ENCODE measurements at places on chromosomes 16 and 17. TPM values are rescaled to one million over a fixed set of nuclear protein-coding genes. Genes with fewer than 3 reads are reported as not detected.

The ABCA6 gene
- not detected for total RNA-seq

The C1QTNF8 gene
- total RNA-seq, result not detected

The CCL16 gene
- total RNA-seq, result not detected

The AOC2 gene
- total RNA-seq, result 4.0 TPM

The OR2C1 gene
- not detected for total RNA-seq

The IGF2BP1 gene
- total RNA-seq, result not detected

The PRM3 gene
- total RNA-seq, result not detected

DNA sequence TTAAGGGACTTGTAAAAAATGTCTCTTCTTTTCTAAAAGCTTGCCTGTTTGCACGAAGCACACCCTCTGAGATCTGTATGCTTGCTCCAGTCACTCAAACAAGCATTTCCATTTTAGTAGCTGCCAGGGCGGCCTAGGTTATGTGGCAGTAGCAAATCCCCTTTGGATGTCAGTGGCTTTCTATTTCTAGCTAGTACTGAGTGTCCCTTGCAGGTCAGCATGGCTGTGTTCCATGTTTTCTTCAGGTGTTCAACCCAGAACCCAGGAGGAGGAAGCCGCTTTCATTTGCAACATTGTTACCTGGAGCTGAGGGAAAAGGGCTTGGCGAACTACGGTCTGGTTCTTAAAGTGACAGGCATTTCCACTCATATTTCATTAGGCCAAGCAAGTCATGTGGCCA is 36.4 kb downstream of the FOXL1 start:
- no peak for DNase-seq
- no peak overlapping the region for H3K27ac ChIP-seq
- H3K27me3 ChIP-seq, result peaks cover 9% of the 10 kb centered on the region

GRCh38 chr17:45248132-45248957 is 13.5 kb downstream of the SPATA32 start:
- peaks cover 38% of the 10 kb centered on the region for H3K36me3 ChIP-seq
- H3K27me3 ChIP-seq, result no peaks in the 10 kb centered on the region
- H3K4me1 ChIP-seq, result peaks cover 54% of the 10 kb centered on the region
- DNase-seq, result peak; percentile 75
- H3K4me3 ChIP-seq, result peak overlapping the region; percentile 88

GRCh38 chr17:44111777-44112176 is 11.7 kb downstream of the HDAC5 start:
- peaks cover 3% of the 10 kb centered on the region for H3K27me3 ChIP-seq
- peaks cover 5% of the 10 kb centered on the region for H3K4me1 ChIP-seq
- no peak overlapping the region for H3K27ac ChIP-seq
- H3K36me3 ChIP-seq, result no peaks in the 10 kb centered on the region
- no peak overlapping the region for H3K4me3 ChIP-seq

DNA sequence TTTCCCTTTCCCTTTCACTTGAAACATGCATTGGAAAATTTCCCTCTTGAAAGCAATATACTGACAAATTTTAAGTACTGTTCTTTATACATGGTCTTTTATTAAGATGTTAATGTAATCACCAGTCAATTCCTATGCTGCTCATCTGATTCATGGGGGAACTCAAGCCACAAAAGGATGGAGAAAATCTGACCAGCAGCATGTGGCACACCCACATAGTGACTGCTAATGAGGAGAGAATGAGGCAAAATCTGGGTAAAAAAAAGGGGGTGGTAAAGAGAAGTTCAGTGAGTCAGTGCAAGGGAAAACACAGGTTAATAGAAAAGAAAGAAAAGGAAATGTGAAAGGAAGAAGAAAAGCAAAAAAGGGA is 11.3 kb downstream of the RFFL start:
- no peak for DNase-seq
- H3K27me3 ChIP-seq, result no peaks in the 10 kb centered on the region
- peak overlapping the region; percentile 93 for H3K27ac ChIP-seq
- H3K4me3 ChIP-seq, result peak overlapping the region; percentile 74
- H3K4me1 ChIP-seq, result peaks cover 64% of the 10 kb centered on the region
- peaks cover 26% of the 10 kb centered on the region for H3K36me3 ChIP-seq

DNA sequence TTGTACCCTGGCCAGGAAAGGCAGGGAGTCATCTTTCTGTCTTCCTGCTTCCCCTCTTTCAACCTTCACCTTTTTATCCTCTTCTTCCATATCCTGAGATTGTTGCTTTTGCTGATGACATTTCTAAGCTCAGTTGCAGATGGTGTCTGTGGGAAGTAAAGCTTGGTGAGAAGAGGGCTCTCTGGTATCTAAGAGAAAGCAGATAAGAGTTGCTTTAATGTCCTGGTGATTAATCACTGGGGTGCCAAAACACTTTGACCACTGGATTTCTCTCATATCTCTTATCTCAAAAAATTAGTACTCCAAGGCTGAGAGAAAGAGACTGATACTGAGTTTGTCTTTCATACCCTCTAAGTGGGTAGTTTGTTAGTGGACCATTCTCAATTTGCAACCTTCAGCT is 71.3 kb downstream of the NEUROD2 start:
- H3K27ac ChIP-seq, result no peak overlapping the region
- peaks cover 14% of the 10 kb centered on the region for H3K36me3 ChIP-seq
- peaks cover 21% of the 10 kb centered on the region for H3K4me1 ChIP-seq
- H3K27me3 ChIP-seq, result peaks cover 2% of the 10 kb centered on the region

- peaks cover 13% of the 10 kb centered on the region for H3K36me3 ChIP-seq
- H3K4me1 ChIP-seq, result no peaks in the 10 kb centered on the region
- no peak overlapping the region for H3K4me3 ChIP-seq
- no peak for DNase-seq
These were observed 43.0 kb downstream of the SNX11 start for GRCh38 chr17:48150597-48151001.

GRCh38 chr17:32523017-32523680 is 36.4 kb downstream of the CDK5R1 start:
- H3K36me3 ChIP-seq, result no peaks in the 10 kb centered on the region
- H3K4me3 ChIP-seq, result peak overlapping the region; percentile 64
- H3K4me1 ChIP-seq, result peaks cover 77% of the 10 kb centered on the region
- DNase-seq, result peak; percentile 50

DNA sequence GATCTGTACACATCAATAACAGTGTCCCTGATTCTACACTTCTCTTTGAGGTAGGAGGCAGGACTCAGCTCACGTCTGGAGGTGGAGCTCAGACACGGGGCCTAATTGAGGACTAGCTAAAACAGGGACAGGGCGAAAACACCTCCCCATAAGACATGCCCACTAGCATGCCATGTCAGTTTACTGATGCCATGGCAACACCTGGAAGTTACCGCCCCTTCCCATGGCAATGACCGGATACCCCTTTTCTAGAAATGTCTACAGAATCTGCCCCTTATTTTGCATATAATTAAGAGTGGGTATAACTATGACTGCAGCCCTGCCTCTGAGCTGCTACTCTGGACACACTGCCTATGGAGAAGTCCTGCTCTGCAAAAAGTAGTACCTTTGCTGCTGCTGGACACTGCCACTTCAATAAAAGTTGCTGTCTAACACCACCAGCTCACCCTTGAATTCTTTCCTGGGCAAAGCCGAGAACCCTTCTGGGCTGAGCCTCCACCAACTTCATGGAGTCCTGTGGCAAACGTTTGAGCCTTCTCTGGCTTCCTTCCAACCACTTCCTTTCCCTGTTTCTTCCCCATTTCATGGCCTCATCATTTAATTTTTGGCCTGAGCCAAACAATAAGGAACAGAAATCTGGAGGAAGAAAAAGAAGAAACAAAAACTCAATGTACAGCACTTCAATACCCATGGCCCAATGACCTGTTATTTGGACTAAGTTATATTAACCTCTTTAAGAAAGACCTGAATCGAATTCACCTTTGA is 21.0 kb downstream of the PHB1 start:
- DNase-seq, result no peak
- H3K36me3 ChIP-seq, result no peaks in the 10 kb centered on the region
- no peak overlapping the region for H3K4me3 ChIP-seq
- no peak overlapping the region for H3K27ac ChIP-seq
- peaks cover 43% of the 10 kb centered on the region for H3K4me1 ChIP-seq
- peaks cover 10% of the 10 kb centered on the region for H3K27me3 ChIP-seq

DNA sequence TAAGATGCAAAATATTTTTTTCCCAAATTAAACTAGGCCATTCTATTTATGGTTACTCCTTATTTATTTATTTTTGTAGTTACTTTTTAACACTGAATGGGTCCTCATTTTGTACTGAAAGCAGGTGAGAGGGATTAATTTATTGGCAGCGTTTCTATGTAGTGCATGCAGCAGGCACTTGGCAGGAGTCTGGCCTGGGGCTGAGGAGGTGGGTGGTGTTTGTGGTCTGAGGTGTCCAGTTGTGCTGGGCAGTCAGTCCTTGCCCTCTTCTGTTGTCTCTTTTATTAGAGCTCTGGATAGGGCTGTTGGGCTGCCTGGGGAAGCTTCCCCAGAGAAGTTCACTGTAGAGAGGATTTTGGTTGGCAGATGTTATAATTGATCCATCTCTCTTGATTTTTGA is 12.7 kb downstream of the SEC14L1 start:
- DNase-seq, result no peak
- no peak overlapping the region for H3K4me3 ChIP-seq
- peaks cover 58% of the 10 kb centered on the region for H3K4me1 ChIP-seq

DNA sequence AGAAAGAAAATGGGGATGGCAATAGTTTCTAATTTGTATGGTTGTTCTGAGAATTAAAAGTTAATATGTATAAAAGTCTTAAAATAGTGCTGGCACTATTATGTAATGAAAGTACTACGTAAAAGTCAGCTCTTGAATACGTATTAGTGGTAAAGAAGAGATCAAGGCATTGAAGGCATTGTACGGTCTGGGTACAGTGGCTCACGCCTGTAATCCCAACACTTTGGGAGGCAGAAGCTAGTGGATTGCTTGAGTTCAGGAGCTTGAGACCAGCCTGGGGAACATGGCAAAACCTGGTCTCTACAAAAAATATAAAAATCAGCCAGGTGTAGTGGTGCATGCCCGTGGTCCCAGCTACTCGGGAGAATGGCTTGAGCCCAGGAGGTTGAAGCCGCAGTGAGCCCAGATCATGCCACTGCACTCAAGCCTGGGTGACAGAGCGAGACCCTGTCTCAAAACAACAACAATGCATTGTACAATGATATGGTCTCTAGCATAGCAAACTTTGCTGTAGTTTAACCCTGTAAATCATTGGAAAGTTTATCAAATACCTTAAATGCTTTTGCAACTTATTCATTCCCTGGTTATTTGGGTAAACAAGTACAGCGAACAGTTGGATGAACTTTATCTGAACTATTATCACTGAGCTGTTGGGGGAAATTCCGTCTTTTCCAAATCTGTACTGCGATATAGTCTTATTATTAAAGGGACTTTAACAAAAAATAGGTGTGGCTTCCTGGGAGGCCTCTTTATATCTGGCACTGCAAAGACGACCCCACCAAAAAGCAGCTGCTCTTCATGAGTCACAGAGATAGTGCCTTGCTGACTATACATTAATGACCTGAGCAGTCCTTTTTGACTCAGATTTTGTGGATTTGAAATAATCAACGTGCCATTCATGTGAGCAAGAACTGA is 73.6 kb downstream of the GPRC5B start:
- H3K27me3 ChIP-seq, result peaks cover 3% of the 10 kb centered on the region
- H3K4me3 ChIP-seq, result no peak overlapping the region
- DNase-seq, result no peak
- H3K36me3 ChIP-seq, result no peaks in the 10 kb centered on the region
- no peak overlapping the region for H3K27ac ChIP-seq

DNA sequence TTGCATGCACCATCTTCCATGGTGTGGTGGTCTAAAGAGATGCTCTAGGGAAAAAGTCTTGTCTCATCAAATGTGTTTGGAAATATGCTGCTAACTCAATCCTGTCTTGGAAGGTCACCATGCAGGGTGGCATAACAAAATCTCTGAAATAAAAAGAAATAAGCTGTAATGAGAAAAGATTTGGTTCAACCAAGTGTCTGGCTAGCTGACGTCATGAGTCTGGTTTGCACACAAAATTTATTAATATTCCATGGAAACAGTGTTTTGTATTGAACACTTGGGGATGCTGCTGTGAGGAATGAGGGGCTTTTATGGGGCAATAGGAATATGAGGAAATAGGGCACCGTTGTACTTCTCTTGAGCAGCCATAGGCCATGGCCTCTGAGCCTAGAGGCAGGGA is 575.7 kb upstream of the CDH5 start:
- H3K4me1 ChIP-seq, result no peaks in the 10 kb centered on the region
- no peaks in the 10 kb centered on the region for H3K27me3 ChIP-seq
- no peaks in the 10 kb centered on the region for H3K36me3 ChIP-seq
- DNase-seq, result no peak

GRCh38 chr16:56369202-56369601 is 56.1 kb downstream of the AMFR start:
- H3K4me3 ChIP-seq, result no peak overlapping the region
- no peak for DNase-seq
- peaks cover 9% of the 10 kb centered on the region for H3K36me3 ChIP-seq
- H3K27me3 ChIP-seq, result no peaks in the 10 kb centered on the region
- H3K27ac ChIP-seq, result no peak overlapping the region
- peaks cover 17% of the 10 kb centered on the region for H3K4me1 ChIP-seq

DNA sequence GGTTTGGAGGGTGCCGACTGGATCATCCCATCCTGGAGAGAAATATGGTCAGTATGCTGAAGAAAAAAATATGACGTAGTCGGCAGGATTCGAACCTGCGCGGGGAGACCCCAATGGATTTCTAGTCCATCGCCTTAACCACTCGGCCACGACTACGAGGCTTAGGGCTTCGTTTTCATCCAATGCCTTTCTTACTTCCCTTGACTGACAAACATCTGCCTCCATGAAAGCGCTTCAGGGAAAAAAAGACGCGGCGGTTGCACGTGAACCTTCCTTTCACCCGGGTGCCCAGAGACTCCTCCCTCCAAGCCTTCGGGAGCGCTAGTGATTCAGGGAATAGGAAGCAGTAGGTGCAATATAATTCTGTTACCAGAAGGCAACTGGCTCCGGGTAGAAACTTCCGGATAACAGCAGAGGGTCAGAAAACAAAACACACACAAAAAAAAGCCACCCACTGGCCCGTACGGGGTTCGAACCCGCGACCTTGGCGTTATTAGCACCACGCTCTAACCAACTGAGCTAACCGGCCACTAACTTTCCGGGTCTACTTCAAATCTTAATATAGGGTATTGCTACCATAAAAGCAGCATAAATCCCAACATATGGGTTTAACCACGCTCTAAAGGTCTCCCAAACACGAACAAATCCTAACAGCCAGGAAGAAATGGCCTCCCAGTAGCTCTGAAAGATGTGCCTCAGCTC is 16.3 kb upstream of the AURKB start:
- H3K27me3 ChIP-seq, result peaks cover 13% of the 10 kb centered on the region
- DNase-seq, result peak; percentile 16
- H3K36me3 ChIP-seq, result peaks cover 48% of the 10 kb centered on the region
- H3K27ac ChIP-seq, result peak overlapping the region; percentile 94
- peaks cover 46% of the 10 kb centered on the region for H3K4me1 ChIP-seq
- H3K4me3 ChIP-seq, result peak overlapping the region; percentile 70

DNA sequence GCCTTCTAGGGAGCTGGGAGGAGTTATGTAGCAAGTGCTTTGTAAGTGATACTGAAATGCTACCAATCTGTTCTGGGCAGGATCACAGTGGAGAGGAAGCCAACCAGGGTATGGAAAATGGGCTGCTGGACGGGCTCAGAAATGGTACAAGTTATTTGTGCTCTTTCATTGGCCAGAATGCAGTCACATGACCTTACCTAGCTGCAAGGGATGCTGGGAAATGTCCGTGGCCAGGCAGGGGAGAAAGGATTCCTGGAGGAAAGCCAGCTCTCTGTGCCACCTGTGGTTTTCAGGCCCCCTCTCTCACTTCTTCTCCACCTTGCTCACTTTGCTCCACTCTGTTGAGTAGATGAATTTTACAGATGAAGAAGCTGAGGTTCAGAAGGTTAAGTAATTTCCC is 4.8 kb downstream of the EEF2K start:
- no peak overlapping the region for H3K27ac ChIP-seq
- no peaks in the 10 kb centered on the region for H3K27me3 ChIP-seq
- H3K4me3 ChIP-seq, result peak overlapping the region; percentile 24
- peaks cover 38% of the 10 kb centered on the region for H3K4me1 ChIP-seq
- DNase-seq, result no peak

All from activated T-helper 1 cell treated with anti-CD3 and anti-CD28 coated beads, Interleukin-12 subunit alpha, Interleukin-12 subunit beta, Interleukin-2, Interleukin-4 antibody, amounts not matched to agents 30 ng/mL and 10 ng/mL and 1 ng/mL, durations not matched to agents 14 hours and 24 hours and 36 hours (primary cell).